Activated naive CD4-positive, alpha-beta T cell (primary cell): ENCODE measurements at places on chromosomes 7 and 10.

DNA sequence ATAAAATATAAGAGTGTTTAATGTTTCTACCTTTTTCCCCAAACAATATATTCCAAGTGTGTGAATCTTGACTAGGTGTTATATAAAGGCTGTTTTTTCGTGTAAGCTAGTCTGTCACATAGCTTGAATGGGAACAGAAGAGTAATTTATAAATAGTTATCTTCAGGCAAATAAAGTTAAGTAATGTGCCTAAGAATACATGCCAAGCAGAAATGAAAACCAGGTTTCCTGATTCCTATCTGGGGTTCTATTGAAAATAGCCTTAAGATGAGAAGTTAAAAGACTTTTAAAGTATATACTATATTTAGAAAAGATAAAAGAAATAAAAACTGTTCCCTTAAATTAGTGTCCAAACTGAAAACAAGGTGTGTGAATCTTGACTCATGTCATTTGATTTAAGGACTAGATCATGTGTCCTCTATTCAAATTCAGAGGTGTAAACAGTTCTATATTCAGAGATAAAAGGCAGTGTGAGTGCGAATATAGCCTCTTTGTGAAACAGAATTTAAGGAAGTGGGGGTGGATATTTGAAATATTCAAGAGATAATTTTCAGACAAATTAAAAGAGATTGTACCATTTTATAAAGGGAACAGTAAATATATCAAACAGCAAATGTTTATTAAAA, 247.5 kb downstream of the THSD7A start:
- no peak for DNase-seq

GRCh38 chr7:131665021-131665420, 108.6 kb upstream of the PODXL start:
- no peak for DNase-seq

- DNase-seq, result no peak
Observed at GRCh38 chr10:60681103-60681502, 97.2 kb upstream of the CDK1 start.

DNA sequence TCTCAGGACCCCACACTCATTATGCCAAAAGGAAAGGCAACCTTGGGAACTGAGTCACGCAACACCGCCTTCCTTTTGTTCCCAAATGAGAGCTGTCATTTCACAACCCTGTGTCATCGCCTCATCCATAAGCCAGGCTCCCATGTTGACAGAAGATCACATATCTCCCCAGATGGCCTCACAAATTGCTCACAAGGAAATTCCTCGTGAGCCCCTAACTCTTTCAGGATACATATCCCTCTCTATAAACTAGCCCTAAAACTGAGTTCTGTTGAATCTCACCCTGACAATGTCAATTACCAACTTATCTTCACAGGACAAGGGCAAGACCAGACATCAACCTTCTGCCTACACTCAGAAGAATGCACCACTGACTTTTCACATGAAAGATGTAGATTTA, 22.6 kb downstream of the CCDC3 start:
- DNase-seq, result no peak

- DNase-seq, result no peak
Observed at GRCh38 chr7:121755818-121756552, 117.0 kb upstream of the PTPRZ1 start.

DNA sequence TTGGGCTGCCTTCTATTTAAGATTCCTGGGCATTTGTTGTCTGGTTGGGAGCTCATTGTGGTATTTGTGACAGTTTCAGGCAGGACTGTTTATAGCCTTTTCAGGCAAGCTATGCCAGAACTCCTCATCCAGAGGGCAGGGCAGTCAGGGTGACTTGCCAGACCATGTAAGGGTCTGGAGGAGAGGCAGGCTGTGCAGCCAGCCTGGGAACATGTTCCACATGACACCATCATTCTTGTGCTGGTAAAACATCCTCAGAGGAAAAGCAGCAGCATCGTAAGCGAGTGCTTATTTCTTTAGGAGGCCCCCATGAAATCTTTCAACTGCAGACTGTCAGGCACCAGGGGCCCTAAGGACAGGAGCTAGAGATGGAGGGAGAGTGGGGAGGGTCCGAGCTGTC, 44.0 kb upstream of the SORBS1 start:
- no peak for DNase-seq

DNA sequence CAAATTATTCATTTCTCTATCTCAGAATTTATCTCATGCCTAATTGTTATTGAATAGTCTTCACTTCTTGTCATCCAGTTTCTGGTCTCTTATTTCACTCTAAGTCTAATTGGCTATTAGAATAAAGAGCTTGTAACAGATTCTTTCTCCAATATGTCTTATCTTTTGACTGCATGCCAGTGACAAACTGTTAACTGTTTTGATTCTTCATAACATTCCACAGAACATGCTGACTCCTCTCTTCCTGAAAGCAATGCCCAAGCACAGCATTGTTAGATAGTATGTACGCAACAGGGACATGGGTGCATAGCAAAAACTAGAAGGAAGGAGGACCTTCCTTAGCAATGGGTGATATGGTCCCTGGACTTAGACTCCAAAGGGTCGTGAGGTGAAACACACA, 65.4 kb downstream of the TRUB1 start:
- no peak for DNase-seq

GRCh38 chr7:6268907-6269306, 3.5 kb downstream of the CYTH3 start:
- no peak for DNase-seq

- no peak for DNase-seq
Observed at GRCh38 chr10:22874189-22874854, 53.5 kb upstream of the ARMC3 start.

- DNase-seq, result no peak
Observed at GRCh38 chr10:63667596-63668480, 146.6 kb downstream of the REEP3 start.

DNA sequence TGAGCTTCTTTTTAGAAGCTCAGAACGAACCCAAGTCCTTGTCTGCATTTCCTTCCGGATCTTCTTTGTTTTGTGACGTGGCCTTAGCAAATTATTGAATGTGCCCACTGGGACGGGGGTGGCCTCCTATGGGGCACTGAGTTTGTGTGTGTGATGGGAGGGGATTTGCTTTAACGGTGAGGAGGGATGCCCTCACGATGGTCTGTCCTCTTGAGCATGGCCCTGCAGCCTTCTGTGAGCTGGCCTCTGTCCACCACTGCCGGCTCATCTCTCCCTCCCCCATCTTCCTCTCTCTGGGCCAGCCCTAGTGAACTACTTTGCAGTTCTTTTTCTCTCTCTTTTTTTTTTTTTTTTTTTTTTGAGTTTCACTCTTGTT, 62.9 kb upstream of the MKRN1 start:
- no peak for DNase-seq

DNA sequence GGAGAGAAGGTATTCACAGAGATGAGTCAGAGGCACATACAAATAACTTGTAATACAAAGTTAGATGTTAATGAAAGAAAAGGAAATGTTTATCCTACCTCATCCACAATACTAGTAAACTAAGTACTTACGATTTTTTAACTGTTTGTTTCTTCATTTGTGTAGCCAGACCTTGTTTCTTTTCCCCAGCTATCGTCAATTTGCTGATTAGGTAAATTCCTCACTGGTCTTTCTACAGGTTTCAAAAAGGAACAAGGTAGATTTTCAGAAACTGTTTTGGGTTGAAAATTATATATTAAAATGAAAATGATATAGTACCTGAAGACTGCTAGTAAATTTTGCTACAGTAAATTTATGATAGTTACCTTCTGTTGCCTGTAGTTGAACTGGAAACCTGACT, 56.6 kb downstream of the PON1 start:
- DNase-seq, result no peak

DNA sequence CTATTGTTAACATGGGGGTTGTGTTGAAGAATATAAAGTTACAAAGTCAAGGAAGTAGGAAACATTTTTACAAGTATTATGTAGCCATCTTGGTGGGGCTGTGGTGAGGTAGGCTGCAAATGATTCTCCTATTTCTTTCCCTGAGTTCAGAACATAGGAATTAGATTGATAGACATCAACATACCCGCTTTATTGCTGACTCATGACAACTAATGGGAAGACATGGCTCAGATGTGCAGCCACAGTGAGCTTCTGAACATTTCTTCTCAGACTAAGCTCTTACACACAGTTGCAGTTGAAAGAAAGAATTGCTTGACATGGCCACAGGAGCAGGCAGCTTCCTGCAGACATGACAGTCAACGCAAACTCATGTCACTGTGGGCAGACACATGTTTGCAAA, 110.7 kb downstream of the ANKRD30A start:
- no peak for DNase-seq

GRCh38 chr10:70651661-70652060, 20.6 kb upstream of the ADAMTS14 start:
- no peak for DNase-seq

DNA sequence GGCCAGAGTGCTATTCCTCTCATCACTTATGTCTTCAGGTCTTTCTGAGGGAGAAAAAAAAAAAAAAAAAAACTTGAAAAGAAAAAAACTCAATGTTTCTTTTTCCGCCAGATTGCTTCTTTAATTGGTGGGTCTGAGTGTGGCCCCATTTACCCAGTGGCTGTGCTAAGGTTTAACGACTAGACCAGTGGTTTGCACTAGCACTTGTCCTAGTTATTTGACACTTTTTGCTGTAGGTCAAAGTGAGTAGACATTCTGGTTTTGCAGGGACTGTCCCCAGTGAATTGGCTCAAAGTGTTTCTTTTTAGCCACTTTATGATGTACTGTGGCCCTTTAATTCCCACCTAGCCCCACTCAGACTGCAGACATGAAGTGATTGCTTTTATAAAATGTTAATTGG, 273.3 kb downstream of the PTEN start:
- no peak for DNase-seq

- no peak for DNase-seq
Observed at GRCh38 chr10:33807531-33808359, 473.3 kb upstream of the NRP1 start.

DNA sequence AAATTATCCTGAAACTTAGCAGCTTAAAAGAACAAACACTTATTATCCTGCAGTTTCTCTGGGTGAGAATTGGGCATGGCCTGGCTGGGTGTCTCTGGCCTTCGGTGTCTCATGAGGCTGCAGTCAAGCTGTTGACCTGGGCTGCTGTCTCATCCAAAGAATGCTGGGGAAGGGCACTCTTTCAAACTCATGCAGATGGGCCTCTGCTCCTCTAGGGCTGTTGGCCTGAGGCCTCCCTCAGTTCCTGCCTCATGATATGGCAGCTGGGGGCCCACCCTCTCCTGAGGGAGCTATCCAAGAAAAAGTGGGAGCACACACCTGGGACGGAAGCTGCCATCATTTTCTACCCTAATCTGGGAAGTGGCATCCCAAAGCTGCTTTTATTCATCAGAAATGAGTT, 43.6 kb downstream of the DRGX start:
- no peak for DNase-seq

- no peak for DNase-seq
Observed at GRCh38 chr7:158672975-158673374, 31.6 kb downstream of the NCAPG2 start.

- DNase-seq, result no peak
Observed at GRCh38 chr10:126349101-126349500, 39.2 kb downstream of the ADAM12 start.

GRCh38 chr7:3911685-3912084, 610.6 kb downstream of the SDK1 start:
- DNase-seq, result no peak

DNA sequence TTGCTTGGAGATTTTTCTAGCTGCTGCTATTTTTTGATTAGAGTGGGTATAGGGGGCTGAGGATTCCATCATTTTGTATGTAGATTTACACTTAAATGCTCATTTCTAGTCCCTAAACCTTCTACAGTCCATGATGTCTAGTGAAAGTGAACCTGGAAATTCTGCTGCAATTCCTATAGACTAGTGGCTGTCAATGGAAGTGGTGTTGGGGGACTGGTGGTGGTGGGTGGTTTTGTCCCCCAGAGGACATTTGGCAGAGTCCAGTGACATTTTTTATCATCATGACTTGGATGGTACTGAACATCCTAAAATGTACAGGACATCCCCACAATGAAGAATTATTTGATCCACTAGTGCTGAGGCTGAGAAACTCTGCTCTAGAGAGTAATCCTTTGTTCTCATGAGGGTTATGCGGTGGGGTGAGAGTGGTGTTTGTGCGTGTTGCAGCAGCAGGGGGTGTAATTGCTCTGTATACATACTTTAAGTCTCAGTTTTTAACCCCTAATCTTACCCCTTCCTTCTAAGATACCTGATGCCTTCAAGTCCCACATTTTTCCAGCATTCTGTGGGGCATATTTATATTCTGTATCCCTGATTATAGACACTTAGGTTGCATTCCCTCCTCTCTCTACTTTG, 35.0 kb downstream of the KIF11 start:
- DNase-seq, result no peak

DNA sequence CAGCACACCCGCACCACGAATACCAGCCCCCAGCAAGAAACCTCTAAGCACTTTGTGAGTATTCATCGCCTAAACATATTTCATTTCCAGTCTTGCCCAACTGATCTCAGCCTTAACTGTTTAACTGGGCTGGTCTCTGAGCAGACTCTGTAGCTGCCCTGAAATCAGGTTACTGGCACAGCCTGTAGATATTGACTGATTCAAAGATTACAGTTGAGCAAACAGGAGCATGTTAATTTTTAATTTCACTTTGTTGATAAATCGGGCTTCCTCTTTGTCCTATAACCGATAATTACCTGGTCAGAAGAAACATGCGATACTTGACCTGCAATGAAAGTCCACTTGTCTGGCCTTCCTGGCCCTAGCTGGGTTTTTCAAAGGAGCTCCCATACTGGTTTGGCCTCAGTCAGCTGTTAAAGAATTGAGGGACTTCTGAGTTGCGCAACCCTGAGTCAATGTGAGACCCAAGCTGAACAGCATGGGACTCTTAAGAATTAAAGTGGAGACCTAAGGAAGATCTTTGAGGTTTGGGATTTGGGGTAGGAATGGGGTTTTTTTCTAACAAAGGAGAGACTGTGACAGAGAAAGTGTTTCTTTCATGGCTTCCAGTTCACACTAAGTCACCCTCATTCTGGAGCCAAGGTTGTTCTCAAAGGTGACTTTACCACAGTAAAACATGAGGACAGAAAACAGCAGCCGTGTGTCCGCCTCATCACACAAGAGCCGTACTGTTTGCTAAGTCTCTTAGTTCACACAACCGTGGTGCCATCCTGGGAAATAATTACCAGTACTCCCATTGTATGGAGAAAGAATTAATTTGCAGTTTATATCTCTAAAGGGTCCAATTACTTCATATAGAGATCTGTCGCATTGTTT, 75.9 kb downstream of the PPP1R3C start:
- DNase-seq, result no peak

DNA sequence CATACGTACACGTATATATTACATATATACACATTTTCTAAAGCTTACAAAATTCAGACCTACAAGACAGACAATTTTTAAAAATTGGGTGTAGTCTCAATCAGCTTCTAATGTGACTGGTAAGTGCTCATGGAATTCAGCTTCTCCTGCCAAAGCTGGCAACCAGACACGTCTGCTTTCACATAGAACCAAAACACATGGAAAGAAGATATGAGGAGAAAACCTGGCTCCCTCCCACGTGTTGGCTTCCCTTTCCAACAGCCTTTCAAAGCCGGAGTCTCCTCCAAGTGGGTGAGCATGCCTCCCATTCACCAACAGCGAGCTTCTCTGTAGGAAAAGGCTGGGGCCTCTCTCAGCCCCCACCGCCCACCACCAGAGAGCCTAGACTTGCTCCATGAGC, 33.4 kb downstream of the CDCA7L start:
- DNase-seq, result no peak

- DNase-seq, result no peak
Observed at GRCh38 chr10:66836057-66836456, 89.8 kb upstream of the LRRTM3 start.

GRCh38 chr7:123500878-123501489, 33.4 kb downstream of the IQUB start:
- DNase-seq, result no peak
